ENCODE measurements at places on chromosomes 2 and 18.

DNA sequence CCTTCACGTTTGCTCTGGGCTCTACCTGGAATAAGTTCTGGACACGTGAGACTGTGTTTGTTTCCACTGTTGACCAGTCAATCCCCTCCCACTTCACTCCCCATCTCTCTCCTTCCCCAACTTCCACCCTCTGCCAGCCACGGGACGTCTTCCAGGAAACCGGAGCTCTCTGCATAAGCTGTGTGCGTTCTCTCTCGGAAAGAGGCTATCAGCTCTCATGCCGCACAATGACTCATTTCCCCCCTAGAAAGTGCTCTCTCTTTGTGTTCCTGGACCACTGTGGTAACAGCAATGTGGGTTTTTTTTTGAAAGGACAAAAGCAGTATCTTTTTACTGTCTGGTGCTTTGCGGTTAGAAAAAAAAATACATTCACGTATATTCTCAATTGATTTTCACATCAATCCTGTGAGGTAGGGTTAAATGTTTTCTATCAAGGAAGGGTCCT is 10.2 kb downstream of the PROKR1 start:
- peak; percentile 51 for DNase-seq

DNA sequence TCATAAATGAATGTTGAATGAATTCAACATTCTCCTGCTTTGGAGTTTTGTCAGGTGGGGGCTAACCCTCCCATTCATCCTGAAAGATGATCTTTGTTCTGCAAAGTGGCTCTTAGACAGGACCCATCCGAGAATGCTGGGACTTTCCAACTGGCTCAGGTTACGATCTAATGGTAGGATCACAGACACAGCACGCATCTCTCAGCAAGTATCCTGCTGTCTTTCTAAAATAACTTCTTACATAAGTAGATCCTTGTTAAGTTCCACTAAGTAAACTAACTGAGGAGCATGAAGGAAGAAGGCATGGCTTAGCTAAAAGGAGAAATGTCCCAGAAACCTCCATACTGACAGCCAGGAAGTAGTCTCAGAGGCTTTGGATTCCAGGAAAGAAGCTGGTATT is 23.7 kb downstream of the CYP27A1 start:
- DNase-seq: no peak

DNA sequence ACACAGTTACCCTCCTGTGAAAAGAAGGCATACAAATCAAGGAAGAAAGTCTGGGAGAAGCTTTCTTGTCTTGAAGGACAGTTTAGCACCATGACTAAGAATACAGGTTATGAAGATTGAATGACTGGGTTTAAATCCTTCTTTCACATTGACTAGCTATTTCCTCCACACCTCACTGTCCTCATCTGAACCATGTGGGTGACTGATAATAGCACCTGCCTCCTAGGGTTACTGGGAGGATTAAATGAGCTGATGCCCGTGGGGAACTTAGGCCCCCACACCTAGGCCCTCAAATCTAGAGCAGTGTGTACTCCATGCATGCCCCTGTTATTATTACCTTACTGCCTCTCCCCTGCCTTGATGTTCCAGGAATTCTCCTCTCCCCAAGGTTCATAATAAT is 202.9 kb downstream of the FBXO15 start:
- DNase-seq: no peak

- DNase-seq: peak; percentile 84
Measured at GRCh38 chr2:218896501-218897393, 16.1 kb downstream of the WNT10A start.

GRCh38 chr2:84958135-84959059 is 12.6 kb upstream of the KCMF1 start:
- DNase-seq: no peak

- DNase-seq: no peak
Measured at GRCh38 chr2:4085186-4085585, 381.8 kb downstream of the DCDC2C start.

DNA sequence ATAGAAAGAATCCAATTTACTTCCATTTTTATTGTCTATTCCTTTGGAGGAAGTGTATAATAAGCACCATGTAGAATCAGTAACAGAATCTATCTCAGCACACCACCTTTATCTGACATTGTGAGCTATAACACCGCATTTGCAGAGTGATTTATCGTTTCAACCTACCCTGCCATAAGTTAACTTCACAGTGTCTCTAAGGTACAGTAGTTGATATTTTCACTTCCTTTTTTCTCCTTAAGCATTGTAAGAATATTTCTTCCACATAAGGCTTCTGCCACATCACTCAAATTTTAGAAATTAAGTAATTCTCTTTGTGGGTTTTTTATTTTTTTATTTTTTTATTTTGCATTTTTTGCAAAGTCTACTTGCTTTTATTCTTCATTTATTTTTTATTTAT is 107.1 kb downstream of the TMX3 start:
- DNase-seq: no peak

- DNase-seq: no peak
Measured at GRCh38 chr2:169871994-169872393, 44.7 kb downstream of the UBR3 start.
